ENCODE measurements at places on chromosomes 2 and 18.

GRCh38 chr18:36635414-36636096 is 193.2 kb downstream of the TPGS2 start:
- DNase-seq: no peak

- no peak for DNase-seq
Observed at GRCh38 chr2:239365782-239366435, 34.9 kb downstream of the HDAC4 start.

- DNase-seq: no peak
Observed at GRCh38 chr2:98088261-98088660, 1.3 kb downstream of the VWA3B start.

- peak; percentile 13 for DNase-seq
Observed at GRCh38 chr2:163200741-163201140, 362.2 kb upstream of the KCNH7 start.

GRCh38 chr18:74563999-74564398 is 29.7 kb downstream of the CNDP1 start:
- DNase-seq: no peak

DNA sequence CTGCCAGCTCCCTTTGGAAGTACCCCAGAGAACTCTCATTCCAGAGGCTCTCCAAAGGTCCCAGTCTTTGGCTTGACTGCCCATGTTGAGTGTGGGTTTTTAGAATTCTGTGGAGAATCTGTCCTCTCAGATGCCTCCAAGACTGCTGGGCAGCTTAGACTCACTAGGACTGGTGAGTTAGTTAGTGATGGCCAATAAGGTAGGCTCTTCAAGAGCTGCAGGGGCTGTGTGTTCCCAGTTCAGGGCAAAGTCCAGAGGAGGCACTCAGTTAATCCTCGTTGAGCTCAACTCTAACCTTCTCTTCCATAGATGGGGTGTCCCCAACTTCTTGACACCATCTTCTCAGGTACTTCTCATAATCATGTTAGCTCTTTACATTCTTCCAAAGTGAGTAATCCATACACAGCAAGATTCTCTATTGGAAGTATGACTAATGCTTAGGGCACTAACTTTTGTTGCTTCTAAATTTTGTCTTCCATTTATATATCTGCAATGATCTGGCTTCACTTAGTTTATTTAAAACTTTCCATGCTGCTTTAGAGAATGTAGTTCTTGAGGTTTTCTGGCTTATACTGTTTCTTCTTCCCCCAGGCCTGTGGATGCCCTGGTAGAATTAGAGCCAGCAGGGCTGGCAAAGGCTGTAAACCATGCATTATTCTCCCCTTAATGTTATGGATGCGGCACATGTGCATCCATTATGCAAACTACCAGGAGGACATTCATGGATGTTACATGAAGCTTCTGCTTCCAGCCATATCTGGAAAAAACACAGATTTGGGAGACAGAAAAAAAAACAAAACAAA is 88.9 kb downstream of the POLE4 start:
- peak; percentile 85 for DNase-seq

DNA sequence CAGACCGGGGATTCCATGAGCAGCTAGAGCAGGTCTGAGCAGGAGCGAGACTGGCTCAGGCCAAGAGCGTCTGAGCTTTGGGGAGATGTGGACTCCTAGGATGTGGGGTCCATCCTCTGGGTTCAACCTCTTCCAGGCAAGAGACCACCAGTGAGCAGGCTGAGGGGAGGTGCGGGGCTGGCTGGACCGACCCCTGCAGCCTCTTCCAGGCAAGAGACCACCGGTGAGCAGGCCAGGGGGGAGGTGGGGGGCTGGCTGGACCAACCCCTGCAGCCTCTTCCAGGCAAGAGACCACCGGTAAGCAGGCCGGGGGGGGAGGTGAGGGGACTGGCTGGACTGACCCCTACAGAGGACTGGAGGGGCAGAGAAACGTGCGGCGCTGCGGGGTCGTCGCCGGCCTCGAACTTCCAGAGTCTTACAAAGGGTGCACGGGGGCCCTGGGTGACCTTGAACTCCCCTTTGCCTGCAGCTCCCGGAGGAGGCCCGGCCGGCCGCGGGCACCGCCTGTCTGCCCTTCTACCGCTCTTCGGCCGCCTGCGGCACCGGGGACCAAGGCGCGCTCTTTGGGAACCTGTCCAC is 63.4 kb downstream of the TPO start:
- no peak for DNase-seq
